ENCODE measurements at places on chromosomes 5 and 9.
A peak's percentile ranks its signal among the peaks of the same experiment; 100 is the strongest.

GRCh38 chr9:92407818-92408217 is 3.4 kb upstream of the OGN start:
- DNase-seq = no peak

GRCh38 chr9:137502008-137502911 is 43.1 kb upstream of the NSMF start:
- DNase-seq = no peak

DNA sequence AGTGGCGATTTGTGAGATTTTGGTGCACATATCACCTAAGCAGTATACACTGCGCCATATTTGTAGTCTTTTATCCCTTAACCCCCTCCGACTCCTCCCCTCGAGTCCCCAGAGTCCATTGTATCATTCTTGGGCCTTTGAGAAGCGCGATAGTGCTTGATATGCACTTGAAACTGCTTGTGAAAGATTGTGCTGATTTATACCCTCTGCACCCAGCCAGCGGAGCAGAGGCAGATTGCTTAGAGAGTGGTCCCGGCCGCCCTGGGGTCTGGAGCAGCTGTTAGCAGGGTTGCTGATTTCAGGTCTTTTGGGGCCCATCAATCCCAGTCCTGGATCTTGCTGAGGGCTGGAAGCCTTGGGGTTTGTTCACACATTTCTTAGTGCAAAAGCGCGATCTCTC is 13.0 kb upstream of the FAM240B start:
- DNase-seq = no peak

DNA sequence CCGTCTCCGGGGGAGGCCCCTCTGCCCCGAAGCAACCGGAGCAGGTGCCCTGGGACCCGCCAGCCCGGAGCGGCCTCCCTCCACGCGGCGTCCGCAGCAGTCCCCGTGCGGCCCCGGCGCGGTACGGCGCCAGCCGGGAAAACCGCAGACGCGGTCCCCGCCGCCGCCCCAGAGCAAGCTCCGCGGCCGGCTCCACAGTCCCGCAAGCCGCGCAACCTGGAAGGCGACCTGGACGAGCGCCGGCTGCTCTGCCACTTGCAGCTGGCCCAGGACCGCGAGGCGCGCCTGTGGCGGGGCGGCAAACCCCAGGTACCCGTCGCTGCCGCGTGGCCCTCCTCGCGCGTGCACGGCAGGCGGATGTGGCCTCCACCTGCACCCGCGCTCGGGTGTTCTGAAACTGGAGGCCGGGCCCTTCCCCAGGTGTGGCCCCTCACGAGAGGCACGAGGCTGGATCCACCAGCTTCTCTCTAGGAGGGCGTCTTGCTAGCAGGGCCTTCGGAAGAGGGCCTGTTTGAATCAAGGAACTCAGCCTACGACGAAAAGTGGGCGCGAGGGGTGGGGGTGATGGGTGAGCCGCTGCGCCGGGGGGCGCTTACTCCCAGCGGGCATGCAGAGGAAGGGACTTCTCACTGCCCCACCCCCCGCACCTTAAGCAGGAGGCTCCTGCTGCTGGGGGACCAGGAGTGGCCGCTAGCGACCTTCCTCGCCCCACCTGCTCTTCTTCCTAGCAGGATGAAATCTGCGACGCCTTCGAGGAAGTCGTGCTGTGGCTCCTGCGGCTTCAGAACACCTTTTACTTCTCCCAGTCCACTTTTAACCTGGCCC is 602 bp downstream of the CCNI2 start:
- peak; percentile 65 for DNase-seq

GRCh38 chr5:170597872-170598271 is 94.1 kb downstream of the KCNIP1 start:
- no peak for DNase-seq

GRCh38 chr9:65435464-65435863 is 150.5 kb upstream of the FOXD4L5 start:
- no peak for DNase-seq

DNA sequence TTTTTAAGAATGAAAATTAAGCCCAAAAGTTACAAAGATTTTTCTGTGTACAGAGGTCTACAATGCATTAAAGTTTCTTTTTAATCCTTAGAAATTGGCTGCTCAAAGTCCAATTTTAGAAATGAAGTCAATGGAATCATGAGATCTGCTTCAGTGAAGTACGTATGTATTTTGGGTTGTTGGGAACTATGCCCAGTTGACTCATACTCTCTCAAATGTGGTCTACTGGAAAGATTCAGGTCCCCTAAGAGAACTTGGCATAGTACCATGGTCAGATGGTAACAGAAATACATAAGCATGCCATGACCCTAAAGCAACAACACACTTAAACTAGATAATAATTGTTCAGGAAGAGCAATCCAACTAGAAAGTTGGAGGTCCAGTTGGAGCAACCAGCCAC is 23.0 kb downstream of the FBLL1 start:
- no peak for DNase-seq
